Skeletal muscle cell (primary cell): ENCODE measurements at places on chromosomes 3 and 15.

GRCh38 chr3:20250786-20251185, 64.8 kb upstream of the SGO1 start:
- no peak for DNase-seq

GRCh38 chr3:129078510-129078909, 17.9 kb downstream of the GP9 start:
- no peak for DNase-seq

GRCh38 chr15:59953392-59953883, 50.7 kb upstream of the FOXB1 start:
- DNase-seq: no peak

DNA sequence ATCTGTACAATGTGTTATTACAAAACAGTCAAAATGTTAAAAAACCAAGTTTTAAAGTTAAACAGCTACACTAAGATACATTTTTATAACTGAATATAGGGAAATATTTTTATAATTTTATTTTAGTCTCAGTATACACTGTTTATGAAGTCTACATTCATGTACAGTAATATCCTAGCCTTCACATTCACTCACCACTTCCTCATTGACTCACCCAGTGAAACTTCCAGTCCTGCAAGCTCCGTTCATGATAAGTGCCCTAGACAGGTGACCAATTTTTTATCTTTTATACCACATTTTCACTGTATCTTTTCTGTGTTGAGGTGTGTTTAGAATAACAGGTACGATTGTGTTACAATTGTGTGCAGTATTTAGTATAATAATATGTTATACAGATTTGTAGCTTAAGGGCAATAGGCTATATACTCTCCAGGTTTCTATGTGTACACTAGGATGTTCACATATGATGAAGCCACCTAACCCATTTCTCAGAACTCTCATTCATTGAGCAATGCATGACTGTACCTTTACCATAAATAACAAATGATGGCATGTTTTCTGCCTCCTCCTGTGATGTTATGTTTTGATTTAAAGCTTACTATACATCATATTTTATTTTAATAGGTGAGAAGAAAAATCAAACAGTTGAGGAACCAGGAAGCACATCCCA, 388.4 kb upstream of the NDN start:
- no peak for DNase-seq
